Natural killer cell treated with Interleukin-12 subunit alpha and Interleukin-12 subunit beta and Interleukin-15 and Interleukin-18, amount 100 ng/mL, for 72 hours (primary cell): ENCODE measurements at places on chromosomes 4 and X.

- no peak for DNase-seq
Observed at GRCh38 chr4:183141997-183142396, 42.9 kb downstream of the WWC2 start.

DNA sequence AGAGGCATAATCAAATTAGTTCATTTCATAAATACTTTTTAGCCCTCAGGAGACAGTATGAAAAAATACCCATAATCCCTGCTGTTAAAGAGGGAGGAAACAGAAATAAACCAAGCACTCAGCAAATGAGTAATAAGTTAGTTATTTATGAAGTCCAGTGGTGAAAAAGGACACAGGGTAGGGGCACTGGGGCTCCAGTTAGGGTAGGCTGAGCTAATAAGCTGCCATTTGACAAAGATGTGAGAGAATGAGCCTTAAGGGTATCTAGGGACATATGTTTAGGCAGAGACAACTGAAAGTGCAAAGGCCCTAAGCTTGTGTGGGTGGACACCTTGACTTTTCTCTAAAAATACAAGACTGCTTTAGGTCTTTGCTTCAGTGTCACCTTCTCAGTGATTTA, 94.4 kb downstream of the IL15 start:
- DNase-seq: no peak

DNA sequence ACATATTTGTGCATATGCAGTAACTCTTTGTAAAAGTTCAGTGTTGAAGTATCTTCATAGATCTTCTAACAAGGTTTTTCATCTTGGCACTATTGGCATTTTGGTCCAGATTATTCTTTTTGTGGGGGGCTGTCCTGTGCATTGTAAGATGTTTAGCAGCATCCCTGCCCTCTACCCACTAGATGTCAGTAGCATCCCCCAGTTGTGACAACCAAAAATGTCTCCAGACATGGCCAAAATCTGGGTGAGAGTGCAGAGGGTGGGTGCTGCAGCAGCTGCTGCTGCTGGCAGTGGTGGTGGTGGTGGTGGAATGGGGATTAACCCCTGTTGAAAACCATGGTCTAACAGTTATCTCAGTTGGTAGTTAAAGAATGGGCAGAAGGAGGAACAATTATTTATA, 370.0 kb downstream of the GPAT3 start:
- no peak for DNase-seq

DNA sequence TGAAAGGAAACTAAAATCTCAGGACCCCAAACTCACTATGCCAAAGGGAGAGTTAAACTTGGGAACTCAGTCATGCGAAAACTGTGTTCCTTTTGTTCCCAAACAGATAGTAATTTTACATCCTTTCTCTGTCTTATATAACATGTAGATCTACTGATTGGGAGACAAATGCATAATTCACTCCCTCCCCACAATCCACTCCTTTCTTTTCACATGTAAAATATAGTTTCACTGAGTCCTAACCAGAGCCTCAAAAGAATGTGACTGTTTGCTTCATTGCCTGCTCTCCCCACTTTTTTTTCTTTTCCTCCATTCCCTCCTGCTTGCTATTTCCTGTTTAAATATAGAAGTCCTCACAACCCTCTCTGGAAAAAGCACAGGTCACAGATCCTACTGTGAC, 699.3 kb upstream of the ADGRL3 start:
- DNase-seq: no peak

GRCh38 chrX:10199212-10199611, 42.4 kb downstream of the CLCN4 start:
- peak; percentile 72 for DNase-seq

GRCh38 chr4:167233685-167234315, 494 bp downstream of the SPOCK3 start:
- no peak for DNase-seq

DNA sequence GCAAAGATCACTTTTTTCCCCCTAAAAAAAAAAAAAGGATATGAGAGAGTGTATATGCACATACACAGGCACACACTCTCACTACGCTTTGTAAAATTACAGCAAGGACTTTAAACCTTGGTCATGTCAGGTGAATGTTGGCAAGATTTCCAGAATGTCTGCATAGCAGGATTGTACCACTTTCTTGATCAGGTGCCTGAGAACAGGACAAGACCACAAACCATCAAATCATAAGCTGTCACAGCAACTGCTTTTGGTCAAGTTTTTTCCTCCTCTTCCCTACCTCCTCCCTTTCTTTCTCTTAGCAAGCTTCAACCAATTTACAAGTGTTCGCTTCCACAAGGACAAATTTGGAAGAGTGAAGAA, 15.3 kb downstream of the PPARGC1A start:
- DNase-seq: no peak

DNA sequence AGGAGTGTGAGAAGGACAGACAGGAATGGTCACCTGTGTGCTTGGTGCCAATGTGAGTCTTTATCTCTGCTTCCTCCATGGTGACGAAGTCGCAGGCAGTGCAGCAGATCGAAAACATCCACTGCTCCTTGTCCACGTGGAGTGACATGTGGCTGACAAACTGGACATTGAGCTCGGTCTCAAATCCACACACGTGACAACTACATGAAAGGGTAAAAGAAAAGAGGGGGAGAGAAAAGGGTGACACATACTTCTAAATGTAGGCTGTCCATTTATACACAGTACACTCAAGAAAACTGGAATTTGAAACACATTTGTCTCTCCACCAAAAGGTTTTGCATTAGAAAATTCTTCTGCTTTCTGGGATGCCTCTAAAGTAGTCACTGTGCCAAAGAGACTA, 94.5 kb downstream of the C4orf51 start:
- DNase-seq: no peak

GRCh38 chr4:145881576-145881975, 57.0 kb downstream of the ZNF827 start:
- DNase-seq: no peak

GRCh38 chr4:151323667-151324066, 1.7 kb downstream of the SH3D19 start:
- DNase-seq: no peak

DNA sequence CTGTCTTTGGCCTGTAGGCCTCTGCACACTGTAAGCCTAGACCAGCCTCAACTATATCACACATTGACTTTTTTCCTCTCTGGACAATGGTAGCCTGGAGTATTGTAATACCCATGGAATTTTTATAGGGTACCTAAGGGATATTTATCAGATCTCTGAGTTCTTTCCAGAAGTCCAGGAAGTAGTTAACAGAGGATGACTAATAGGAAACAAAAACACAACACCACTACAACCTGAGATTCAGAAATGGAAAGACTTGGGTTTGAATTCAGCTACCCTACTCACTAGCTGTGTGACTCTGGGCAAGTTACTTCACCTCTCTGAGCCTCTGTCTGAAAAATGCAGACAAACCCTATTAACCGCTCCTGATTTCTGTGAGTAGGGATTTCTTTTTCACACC, 7.7 kb upstream of the STX18 start:
- DNase-seq: no peak

DNA sequence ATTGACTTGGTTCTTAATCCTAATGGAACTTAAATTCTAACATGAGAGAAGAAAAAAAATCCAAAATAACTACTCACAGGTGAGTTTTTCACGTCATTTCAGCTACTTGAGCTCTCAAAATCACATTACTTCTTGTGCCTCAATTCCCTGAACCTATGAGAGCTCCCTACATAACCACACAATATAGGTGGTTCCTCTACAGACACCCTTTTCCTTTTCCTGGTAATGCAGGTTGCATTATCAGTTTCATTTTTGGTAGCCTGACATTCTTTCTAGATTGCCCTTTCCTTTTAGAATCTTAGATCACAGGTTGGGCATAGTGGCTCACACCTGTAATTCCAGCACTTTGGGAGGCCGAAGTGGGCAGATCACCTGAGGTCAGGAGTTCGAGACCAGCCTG, 4.3 kb downstream of the GPR34 start:
- DNase-seq: no peak

DNA sequence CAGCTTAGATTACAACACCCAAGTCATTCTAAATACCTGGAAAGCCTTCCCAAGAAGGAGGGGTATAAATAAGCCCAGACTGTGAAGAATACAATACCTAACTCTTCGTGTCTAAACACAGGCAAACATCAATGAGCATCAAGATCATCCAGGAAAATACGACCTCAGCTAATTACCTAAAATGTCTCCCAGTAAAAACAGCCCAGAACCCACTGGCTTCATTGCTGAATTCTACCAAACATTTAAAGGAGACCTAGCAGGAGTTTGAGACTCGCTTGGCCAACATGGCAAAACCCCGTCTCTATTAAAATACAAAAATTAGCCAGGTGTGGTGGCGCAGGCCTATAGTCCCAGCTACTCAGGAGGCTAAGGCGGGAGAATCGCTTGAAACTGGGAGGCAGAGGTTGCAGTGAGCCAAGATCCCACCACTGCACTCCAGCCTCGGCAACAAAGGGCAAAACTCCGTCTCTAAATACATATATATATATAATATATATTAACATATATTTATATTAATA, 19.1 kb upstream of the HSFX4 start:
- no peak for DNase-seq

DNA sequence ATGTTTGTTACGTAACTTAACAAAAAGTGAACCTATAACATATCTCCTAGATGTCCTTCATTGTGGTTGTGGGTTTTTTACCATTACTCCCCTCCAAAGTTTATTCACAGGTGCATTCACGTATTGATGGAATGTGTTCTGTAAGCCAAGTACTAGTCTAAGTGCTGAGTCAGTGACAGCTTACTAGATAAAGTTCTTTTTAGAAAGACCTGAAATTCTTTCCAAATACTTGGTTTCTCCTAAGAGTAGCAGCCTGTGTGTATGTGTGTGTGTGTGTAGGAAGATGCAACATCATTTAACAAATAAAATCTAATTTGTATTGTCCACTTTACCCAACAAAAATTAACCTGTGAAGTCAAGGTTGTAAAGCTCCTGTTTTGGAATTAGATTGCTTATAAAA, 22.1 kb downstream of the NAP1L5 start:
- DNase-seq: no peak

DNA sequence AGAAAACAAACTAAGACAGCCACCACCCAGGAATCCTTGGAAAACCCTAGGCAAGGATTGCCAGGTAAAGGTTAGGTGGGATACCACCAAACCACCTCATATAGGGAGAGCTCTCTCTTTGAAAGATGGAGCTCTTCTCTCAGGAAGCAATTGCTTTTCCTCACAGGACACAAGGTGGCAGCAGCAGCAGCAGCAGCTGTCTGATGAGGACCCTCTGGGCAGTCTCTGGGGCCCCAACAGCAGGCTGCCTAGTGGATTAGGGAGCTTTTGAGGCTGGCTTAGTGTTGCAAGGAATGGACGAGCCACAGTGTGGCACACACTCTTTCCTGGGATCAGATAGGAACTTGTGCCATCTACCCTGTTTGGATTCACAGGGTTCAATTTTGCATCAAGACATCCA, 41.4 kb upstream of the CHRDL1 start:
- no peak for DNase-seq

- no peak for DNase-seq
Observed at GRCh38 chr4:161359491-161359890, 804.3 kb downstream of the FSTL5 start.

- no peak for DNase-seq
Observed at GRCh38 chr4:136931781-136932180, 600.5 kb downstream of the PCDH18 start.

GRCh38 chr4:119765951-119766350, 137.3 kb upstream of the PDE5A start:
- no peak for DNase-seq

DNA sequence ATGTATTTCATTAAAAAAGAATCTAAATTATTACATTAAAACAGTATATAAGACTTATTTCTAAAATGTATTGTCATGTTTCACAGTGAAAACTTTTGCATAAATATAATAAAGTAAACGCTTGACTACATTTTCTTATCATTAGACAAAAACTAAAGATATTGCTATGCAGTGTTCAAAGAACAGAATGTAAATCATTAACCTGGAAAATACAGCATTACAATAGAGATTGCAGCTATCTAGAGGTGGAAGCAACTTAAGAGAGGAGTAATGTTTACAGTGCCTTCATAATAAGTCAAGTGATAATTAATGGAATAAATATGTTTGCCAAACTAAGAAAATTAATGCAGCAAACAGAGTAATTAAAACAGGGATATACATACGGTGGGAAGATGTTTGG, 940.9 kb downstream of the FSTL5 start:
- DNase-seq: no peak

DNA sequence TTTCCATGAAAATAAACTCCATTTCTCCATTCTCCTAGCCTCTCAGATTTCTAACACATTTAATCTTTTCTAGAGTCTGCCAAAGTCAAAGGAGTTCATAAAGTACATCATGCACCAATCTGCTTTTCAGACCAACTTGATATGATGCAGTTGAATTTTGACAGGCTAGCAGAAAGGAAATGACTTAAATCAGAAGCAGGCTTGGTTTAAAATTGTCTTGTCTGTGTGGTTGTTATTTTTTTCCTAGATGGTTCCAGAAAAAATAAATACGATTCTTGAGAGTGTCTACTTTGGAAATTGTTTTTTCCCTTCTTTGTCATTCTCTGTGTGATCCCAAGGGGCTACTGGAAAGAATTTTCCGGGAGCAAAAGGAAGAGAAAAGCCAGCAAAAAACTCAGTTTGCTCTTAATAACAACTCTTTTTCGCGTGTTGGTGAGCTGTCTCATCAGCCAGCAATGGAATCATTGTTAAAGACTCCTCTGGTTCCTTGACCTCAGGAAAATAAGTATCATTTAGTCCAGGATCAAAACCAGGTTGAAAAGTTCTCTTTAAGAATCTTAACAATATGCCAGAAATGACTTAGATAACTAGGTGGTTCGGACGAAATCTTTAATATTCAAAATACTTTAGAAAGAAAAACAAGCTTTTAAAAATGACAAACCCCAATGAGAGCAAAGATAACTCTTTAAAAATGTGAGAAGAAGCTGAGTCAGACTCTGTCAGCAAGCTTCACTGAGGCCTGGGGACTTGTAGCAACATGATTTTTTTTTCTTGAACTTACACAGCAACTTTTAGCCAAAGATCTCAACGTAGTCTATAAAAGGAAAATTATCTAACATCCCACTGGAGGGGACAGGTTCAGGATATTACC, 49.7 kb upstream of the GAB1 start:
- no peak for DNase-seq

DNA sequence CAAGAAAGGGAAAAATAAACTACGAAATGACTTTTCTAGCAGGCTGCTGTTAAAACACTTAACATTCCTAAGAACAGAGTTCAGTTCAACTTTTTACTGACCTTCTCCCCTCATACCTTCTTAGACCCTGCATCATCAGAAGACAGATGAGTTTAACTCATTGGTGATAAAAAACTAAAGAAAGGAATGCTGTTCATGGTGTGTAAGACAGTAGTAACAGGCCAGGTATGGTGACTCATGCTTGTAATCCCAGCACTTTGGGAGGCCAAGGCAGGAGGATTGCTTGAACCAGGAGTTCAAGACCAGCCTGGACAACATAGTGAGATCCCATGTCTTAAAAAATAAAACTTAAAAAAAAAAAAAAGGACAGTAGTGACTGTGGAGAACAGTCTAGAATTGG, 16.2 kb downstream of the RBM47 start:
- no peak for DNase-seq

DNA sequence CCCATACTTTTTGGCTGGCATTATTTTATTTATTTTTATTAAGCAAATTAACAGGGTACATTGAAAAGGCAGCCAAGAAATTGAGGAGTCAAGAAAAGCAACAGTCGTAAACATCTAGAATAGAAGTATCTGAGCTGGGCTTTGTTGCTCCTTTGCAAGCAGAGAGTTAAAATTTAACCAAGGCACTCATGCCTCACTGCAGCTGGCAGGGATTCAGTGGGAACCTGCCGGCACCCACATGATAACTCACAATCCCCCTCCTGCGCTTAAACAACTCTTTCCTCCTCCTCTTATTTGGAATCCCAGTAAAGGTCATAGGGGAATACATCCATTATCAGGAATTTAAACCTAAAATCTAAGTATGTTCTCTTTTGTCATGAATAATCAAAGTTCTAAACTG, 115.5 kb downstream of the SOX3 start:
- no peak for DNase-seq

- no peak for DNase-seq
Observed at GRCh38 chr4:19074036-19074435, 1052.5 kb upstream of the LCORL start.
